ENCODE measurements at places on chromosomes 11 and 22. TPM values are rescaled to one million over a fixed set of nuclear protein-coding genes. Genes with fewer than 3 reads are reported as not detected.

GGT1 gene
- 34.4 TPM for total RNA-seq

FADS1 gene
- 8.5 TPM for total RNA-seq

MTMR2 gene
- total RNA-seq = 36.3 TPM

NCR3LG1 gene
- total RNA-seq = 1.3 TPM

GRCh38 chr22:23789121-23789520 lies 2.4 kb downstream of the SMARCB1 start:
- no peak overlapping the region for H3K27ac ChIP-seq
- no peaks in the 10 kb centered on the region for H3K27me3 ChIP-seq
- peaks cover 5% of the 10 kb centered on the region for H3K36me3 ChIP-seq
- H3K4me3 ChIP-seq = no peak overlapping the region

GRCh38 chr11:23974051-23974450 lies 522.8 kb upstream of the LUZP2 start:
- no peak overlapping the region for H3K4me3 ChIP-seq
- no peak overlapping the region for H3K27ac ChIP-seq
- no peaks in the 10 kb centered on the region for H3K36me3 ChIP-seq

- peaks cover 3% of the 10 kb centered on the region for H3K36me3 ChIP-seq
- DNase-seq = no peak
- no peaks in the 10 kb centered on the region for H3K4me1 ChIP-seq
- H3K27ac ChIP-seq = no peak overlapping the region
- no peak overlapping the region for H3K4me3 ChIP-seq
- H3K27me3 ChIP-seq = no peaks in the 10 kb centered on the region
These were observed 152.0 kb downstream of the LRRC4C start for GRCh38 chr11:41307296-41308080.

DNA sequence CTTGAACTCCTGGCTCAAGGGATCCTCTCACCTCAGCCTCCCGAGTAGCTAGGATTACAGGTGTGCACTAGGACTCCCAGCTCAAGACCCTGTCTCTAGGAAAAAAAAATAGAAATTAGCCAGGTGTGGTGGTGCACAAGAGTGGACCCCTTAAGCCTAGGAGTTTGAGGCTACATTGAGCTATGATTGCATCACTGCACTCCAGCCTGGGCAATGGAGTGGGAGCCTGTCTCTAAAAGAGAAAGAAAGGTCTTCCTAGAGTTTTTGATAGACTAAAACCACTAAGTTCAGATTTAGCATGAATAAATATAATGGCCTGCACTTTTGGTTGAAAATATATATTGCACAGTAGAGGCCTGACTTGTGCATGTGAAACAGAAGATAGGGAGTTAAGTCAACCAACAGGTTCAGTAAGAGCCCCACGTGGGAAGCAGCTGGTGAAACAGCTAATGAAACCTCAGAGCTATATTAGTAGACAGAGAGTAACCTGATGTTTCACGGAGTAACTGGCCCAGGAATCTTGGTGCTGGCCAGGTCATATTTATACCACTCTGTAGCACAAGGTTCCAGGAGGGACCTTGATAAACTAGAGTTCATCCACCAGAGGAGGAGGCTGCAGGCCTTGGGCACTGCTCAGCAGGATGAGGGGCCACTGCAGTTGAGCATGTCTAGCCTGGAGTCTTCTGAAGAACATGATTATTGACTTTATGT lies 4.6 kb upstream of the MICAL3 start:
- H3K36me3 ChIP-seq = no peaks in the 10 kb centered on the region
- peaks cover 9% of the 10 kb centered on the region for H3K4me1 ChIP-seq
- peaks cover 33% of the 10 kb centered on the region for H3K27me3 ChIP-seq
- H3K4me3 ChIP-seq = no peak overlapping the region
- DNase-seq = no peak
- no peak overlapping the region for H3K27ac ChIP-seq

DNA sequence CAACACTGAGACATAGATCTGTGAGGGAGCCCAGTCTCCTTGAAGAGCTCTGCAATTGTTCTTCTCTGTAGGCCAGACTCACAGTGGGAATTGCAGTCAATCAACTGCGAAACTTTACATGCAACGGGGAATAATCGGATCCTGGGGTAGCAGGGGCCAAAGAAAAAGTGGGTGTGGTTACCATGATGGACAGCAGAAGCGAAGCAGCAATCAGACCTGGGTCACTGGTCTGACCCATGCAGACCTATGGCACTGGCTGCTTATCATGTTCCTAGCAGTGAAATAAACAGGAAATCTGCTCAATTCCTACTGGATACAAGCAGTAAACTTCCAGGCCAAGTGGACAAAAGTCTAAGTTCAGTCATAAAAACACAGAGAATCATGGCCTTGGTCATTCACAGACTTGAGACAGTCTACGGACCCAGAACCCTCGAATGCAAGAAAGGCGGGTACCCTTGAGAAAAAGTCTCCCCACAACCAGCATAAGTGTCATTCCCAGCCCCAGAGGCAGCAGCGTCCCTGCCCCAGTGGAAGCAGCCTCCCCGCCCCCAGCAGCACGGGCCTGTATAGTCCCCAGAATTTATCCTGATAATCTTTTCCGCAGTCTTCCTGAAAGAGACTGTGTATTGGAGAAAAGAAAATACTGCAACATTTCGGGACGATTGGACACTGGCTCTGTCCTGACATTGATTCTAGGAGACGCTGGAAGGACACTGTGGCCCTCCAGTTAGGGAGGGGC lies 34.6 kb downstream of the ASCL2 start:
- no peak for DNase-seq
- peaks cover 12% of the 10 kb centered on the region for H3K27me3 ChIP-seq
- no peaks in the 10 kb centered on the region for H3K4me1 ChIP-seq
- H3K27ac ChIP-seq = no peak overlapping the region
- H3K4me3 ChIP-seq = no peak overlapping the region

GRCh38 chr11:8638300-8638699 lies 44.2 kb downstream of the TRIM66 start:
- H3K27ac ChIP-seq = no peak overlapping the region
- no peaks in the 10 kb centered on the region for H3K27me3 ChIP-seq
- H3K4me3 ChIP-seq = no peak overlapping the region
- DNase-seq = no peak
- peaks cover 9% of the 10 kb centered on the region for H3K4me1 ChIP-seq

- peaks cover 7% of the 10 kb centered on the region for H3K36me3 ChIP-seq
- no peak overlapping the region for H3K4me3 ChIP-seq
- peaks cover 22% of the 10 kb centered on the region for H3K4me1 ChIP-seq
- H3K27me3 ChIP-seq = peaks cover 40% of the 10 kb centered on the region
These were observed 5.9 kb downstream of the PHOX2A start for GRCh38 chr11:72238040-72238450.

- H3K4me1 ChIP-seq = peaks cover 50% of the 10 kb centered on the region
- no peaks in the 10 kb centered on the region for H3K36me3 ChIP-seq
- no peaks in the 10 kb centered on the region for H3K27me3 ChIP-seq
- H3K27ac ChIP-seq = peak overlapping the region; percentile 14
- peak overlapping the region; percentile 40 for H3K4me3 ChIP-seq
These were observed 19.0 kb downstream of the SMCO4 start for GRCh38 chr11:93524173-93524536.

GRCh38 chr22:48539261-48539660 lies 1288.4 kb downstream of the BRD1 start:
- DNase-seq = no peak
- H3K4me3 ChIP-seq = no peak overlapping the region
- H3K27me3 ChIP-seq = no peaks in the 10 kb centered on the region
- no peaks in the 10 kb centered on the region for H3K4me1 ChIP-seq
- no peak overlapping the region for H3K27ac ChIP-seq

All from activated T-cell treated with anti-CD3 and anti-CD28 coated beads, Interleukin-2, amount 50 U/mL, for 72 hours (primary cell).